ENCODE measurements at places on chromosomes 7 and 10.
A peak's percentile ranks its signal among the peaks of the same experiment; 100 is the strongest.

DNA sequence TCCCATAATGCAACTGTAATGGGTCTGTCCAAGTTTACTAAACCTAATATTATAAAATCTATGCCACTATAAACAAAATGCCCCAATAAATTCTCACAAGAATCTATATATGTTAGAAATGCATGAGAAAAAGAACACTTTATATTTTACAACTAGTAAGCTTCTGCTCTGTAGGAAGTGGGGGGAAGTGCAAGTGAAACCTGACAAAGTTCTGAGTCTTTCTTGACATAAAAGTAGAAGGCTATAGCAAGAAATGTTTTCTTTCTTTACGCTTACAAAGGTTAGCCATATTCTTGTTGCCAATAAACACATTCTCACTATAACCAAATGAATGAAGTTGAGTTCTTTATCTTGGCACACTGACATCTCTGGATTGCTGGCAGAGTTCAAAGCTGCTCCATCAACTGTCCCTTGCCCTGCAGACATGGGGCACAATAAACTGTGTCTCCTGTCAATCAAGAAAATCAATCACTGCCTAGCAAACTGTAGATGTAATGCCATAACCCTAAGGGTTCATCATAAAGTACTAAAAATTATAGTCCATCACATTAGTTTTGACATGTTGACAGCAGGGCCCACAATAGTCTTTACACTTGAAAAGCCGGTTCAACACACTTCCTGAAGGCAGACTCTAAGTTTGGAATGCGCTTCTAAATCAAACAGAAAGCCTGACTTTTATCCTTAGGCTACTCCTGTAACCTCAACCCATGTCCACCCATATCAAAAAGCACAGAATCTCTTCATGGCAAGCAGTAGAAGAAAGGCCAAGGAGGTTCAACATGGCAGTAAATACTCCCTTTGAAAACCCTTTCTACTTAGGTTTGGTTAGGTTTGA, 58.6 kb downstream of the TPK1 start:
- no peak for DNase-seq

GRCh38 chr10:47354165-47354564, 6.0 kb downstream of the RBP3 start:
- DNase-seq = peak; percentile 24

DNA sequence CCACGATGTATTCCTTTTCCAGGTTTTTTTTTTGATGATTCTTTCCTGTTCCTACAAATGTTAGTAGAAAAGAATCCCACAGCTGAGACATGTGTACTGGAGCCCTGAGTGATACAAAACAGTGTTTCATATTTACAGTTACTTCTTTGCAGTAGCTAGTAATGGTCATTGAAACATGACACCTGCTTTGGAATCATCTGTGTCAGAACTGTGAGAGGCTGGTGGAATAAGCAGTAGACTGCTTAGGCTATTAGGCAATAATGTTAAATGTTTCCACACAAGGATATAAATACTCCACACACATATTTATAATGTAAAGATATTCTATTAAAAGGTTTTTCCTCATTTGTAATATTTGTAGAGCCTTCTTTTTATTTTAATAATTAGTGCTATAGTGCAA, 394.0 kb downstream of the THSD7A start:
- peak; percentile 94 for DNase-seq

- DNase-seq = peak; percentile 78
These were observed 25.5 kb upstream of the C10orf67 start for GRCh38 chr10:23370106-23370505.

DNA sequence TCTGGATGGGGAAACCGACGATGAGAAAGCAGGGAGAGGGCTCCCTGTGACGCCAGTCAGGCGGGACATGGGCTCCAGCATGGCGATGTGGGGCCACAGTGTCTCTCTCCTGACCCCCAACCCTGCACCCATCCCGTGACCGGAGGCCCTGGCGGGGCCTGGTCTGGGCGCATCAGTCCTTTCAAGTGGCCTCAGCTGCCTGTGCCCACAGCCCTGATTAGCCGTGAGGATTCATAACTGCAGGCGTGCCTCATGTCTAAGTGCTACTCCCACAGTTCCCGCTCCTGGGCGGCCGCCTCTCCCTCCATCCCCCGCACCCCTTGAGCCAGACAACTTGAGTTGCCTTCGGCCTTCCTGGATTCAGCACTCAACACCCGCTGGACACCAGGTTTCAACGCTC, 240.8 kb downstream of the ELFN1 start:
- no peak for DNase-seq

GRCh38 chr7:158500651-158501052, 87.0 kb downstream of the PTPRN2 start:
- no peak for DNase-seq

- DNase-seq = peak; percentile 100
These were observed 26.4 kb upstream of the SRGN start for GRCh38 chr10:69061305-69062161.

DNA sequence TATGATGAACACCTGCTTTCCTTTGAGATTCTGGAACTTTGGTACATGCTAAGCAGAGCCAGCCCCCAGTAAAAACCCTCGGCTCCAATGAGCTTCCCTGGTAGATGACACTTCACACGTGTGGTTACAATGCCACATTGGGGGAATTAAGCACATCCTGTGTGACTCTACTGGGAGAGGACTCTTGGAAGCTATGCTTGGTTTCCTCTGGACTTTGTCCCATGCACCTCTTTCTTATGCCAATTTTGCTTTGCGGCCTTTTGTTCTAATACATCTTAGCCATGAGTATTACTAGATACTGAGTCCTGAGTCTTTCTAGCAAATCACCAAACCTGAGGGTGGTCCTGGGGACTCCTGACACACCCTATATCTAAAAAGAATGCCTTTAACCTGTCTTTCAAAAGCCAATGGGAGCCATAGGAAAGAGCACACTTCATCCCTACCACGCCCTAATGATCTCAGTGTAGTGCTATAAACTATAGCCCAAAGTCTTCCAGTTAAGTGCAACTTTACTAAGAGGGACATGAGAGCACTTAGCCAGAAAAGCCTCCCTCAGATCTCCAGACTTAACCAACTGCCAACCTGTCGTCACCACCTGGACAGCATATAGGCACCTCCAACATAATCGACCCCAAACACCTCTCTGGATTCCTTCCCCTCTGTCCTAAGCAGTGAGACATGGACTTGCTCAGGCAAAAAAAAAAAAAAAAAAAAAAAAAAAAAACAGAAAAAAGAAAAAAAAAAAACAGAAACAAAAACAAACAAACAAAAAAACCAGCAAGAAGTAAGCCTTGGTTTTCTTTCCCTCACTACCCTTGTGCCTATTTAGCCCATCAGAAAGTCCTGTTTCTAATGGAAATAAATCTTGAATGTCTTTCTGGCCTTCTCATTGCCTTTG, 37.4 kb downstream of the CCDC6 start:
- no peak for DNase-seq

DNA sequence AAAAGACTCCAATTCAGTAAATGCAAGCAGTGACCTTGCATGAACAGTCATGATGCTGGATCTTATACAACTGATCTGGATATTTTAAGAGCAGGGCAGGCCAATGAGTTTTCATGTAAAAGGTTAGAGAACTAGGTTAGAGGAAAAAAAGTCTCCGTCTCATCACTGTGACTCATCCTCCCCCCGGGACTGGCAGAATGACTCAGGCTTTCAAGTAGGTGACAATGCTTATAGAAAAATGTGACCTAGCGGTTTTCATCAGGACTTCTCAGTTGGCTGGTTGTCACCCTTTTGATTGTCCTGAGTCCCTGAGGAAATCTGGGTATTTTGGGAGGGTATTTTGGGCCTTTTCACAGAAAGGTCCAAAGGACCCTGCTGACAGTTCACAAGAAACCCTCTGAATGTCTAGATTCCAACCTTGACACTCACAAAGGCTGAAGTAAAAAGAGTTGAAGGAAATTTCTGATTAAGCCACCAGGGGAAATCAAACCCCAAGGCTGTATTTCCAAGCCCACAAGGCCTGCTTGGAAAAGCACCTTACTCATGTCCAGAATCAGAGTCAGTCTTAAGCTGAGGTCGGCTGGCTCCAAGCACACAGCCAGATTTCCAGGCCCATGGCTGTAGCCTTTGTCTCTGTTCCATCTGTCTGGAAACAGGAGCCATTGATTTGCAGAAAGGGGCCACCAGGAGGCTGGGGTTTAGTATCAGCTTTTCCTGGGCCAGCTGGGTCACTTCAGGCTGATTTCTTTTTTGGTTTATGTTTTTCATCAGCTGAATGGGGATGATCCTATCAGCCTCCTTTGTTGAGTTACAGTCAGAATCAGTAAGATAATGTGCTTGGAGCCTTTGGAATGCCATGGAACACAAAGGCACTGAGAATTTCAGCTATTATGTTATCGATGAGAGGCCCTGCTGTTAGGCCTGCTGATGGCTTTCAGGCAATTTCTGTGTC, 226.4 kb upstream of the HABP2 start:
- peak; percentile 88 for DNase-seq

DNA sequence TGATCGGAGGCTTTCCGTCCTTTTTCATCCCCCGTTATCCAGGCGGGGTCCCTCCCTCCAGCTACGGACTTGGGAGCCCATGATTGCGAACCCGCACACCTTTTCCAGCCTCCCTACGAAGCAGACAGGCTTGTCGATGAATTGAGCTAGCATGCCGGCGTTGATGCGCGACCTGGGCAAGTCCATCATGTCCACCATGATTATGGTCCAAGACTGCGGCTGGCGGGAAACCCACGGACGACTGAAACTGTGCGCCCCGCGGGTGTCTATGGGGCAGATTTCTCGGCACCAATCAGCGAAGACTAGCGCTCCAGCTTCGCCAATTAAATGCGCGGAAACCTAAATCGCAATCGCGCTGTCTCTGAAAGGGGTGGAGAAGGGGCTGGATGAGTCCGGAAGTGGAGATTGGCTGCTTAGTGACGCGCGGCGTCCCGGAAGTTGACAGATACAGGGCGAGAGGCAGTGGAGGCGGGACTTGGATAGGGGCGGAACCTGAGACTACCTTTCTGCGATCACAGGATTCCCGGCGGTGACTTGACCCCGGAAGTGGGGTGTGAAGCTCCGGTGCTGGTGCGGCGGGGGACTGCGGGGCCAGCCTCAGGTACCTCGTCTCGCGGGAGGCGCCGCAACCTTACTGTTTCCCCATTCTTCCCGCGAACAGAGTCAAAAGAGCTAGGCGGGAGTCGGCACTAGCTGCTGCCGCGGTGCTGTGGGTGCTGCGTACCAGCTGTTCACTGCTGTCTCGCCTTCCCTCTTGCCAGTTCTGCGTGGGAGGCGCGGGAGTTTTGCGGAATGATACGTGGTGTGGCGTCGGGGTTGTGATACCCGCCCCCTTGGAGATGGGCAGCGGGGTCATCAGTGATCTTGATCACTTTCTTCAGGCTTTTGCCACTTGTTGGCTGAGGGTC, at the start of gene UMAD1:
Gene UMAD1 (plus strand): TSS at position 532 of the 908 bp plus-strand sequence. CDS start 32,620 bp downstream, outside the sequence.
- peak; percentile 100 for DNase-seq

- DNase-seq = peak; percentile 73
These were observed 109.4 kb downstream of the SEMA3A start for GRCh38 chr7:84085147-84085546.

DNA sequence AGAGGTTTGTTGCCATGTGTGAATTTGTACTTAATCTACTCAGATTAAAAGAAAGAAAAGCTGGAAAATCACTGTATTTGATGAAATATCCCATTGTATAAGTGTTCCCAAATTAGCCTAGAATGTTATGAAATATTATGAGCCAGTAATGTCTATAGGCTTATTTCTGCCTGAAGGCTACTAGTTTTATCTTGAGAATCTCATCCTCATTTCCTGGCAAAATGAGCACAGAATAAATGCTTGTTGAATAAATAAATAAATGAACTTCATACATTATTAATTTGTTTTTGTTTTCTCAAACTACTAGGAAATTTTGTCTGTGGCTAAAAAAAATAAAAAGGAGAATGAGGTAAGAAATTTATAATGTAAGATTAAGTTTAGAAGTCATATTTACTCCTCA, 25.5 kb downstream of the HELLS start:
- DNase-seq = peak; percentile 34

DNA sequence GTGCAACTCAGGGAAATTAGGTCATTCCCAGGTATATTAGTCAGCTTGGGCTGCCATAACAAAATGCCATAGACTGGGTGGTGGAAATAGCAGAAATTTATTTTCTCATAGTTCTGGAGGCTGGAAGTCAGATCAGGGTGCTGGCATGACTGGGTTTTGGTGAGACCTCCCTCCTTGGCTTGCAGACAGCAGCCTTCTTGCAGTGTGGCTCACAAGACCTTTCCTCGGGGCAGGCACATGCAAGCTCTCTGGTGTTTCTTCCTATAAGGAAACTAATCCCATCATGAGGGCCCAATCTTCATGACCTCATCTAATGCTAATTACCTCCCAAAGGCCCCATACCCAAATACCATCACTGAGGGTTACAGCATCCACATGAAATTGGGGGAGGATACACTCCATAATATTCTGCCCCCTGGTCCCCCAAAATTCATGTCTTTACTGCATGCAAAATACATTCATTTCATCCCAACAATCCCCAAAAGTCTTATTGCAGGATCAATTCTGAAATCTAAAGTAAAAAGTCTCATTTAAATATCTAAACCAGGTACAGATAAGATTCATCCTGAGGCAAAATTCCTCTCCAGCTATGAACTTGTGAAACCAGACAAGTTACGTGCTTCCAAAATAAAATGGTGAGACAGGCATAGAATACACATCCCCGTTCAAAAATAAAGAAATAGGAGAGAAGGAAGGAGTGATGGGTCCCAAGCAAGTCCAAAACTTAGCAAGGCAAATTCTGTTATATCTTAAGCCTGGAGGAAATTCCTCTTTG, 17.4 kb upstream of the CBLL1 start:
- no peak for DNase-seq

DNA sequence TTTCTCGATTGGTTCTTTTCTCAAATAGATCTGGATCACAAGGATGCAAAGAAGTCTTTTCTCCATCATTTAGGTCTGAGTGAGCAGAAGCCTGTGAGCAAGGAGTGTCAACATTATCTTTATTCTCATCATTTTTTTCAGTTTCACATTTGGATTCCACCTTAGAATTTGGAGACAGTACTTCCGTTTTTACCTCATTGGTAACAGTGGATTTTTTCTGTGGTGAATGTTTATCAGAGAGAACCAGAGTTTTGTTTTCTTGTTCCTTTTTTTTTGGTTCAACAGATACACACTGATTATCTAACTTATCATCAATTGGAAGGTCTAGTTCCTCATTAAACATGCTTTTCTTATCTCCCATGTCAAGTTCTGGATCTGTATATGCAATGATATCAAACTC, 151.3 kb downstream of the GALNT11 start:
- no peak for DNase-seq

GRCh38 chr7:79741684-79742083, 288.2 kb upstream of the MAGI2 start:
- DNase-seq = no peak

GRCh38 chr10:101215397-101216206, 13.7 kb downstream of the LBX1 start:
- no peak for DNase-seq

GRCh38 chr7:80764132-80764531, 125.7 kb downstream of the CD36 start:
- no peak for DNase-seq

GRCh38 chr10:102935939-102936605, 18.0 kb downstream of the CNNM2 start:
- DNase-seq = no peak

Data from iris pigment epithelial cell (primary cell).